Ovary (tissue), 10 donors: ENCODE measurements at places on chromosomes 2 and 18.

DNA sequence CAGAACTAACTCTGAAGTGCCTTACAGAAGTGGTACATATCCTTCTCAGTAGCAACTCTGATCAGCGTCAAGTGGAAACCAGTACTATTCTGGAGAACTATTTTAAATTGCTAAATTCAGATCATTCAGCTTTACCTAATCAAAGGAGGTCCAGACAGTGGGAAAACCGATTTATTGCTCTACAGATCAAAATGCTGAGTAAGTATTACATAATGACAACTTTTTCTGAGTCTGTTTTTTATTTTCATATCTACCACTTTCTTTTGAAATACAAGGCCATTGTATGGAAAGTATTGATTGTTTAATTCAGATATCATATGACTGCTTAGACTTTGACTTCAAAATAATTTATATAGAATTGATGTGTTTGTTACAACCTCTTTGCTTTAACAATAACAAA lies 68.7 kb downstream of the NBEAL1 start:
- DNase-seq = no peak

- DNase-seq = no peak
These were observed 383.6 kb upstream of the SALL3 start for GRCh38 chr18:78595924-78596573.

DNA sequence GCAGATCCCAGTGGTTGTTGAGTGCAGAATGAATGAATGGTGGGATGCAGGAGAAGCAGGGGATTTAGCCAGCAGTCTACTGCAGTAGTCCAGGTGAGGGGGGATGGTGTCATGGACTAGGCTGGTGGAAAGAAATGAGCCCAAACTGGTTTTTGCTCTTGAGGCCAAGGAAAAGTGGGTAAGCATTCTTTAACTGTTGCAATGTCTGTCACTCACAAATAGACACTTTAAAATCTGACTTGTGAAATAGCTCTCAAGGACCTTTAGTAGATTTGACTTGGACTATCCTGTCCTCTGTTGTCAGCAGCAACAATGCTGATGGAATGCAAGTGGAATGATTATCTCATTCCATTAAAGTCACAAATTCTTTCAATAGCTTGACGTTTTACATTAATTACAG lies 37.5 kb upstream of the STK17B start:
- no peak for DNase-seq

GRCh38 chr2:9830685-9831410 lies 12.4 kb upstream of the TAF1B start:
- DNase-seq = no peak

- DNase-seq = no peak
These were observed 248.4 kb downstream of the PID1 start for GRCh38 chr2:229022652-229023051.

- DNase-seq = no peak
These were observed 243.0 kb upstream of the CHST9 start for GRCh38 chr18:27428120-27428519.

- DNase-seq = no peak
These were observed 58.2 kb downstream of the SLC9A2 start for GRCh38 chr2:102677244-102678215.

DNA sequence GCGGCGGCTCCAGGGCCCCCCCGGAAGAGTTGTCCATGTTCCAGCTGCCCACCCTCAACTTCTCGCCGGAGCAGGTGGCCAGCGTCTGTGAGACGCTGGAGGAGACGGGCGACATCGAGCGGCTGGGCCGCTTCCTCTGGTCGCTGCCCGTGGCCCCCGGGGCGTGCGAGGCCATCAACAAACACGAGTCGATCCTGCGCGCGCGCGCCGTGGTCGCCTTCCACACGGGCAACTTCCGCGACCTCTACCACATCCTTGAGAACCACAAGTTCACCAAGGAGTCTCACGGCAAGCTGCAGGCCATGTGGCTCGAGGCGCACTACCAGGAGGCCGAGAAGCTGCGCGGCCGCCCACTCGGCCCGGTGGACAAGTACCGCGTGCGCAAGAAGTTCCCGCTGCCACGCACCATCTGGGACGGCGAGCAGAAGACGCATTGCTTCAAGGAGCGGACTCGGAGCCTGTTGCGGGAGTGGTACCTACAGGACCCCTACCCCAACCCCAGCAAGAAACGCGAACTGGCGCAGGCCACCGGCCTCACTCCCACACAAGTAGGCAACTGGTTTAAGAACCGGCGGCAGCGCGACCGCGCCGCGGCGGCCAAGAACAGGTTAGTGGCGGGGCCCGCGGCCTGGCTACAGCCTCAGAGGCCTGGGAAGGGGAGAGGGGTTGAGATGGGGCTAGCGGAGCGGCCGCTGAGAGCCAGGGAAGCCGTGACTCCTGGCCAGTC lies 965 bp downstream of the SIX3 start:
- no peak for DNase-seq

DNA sequence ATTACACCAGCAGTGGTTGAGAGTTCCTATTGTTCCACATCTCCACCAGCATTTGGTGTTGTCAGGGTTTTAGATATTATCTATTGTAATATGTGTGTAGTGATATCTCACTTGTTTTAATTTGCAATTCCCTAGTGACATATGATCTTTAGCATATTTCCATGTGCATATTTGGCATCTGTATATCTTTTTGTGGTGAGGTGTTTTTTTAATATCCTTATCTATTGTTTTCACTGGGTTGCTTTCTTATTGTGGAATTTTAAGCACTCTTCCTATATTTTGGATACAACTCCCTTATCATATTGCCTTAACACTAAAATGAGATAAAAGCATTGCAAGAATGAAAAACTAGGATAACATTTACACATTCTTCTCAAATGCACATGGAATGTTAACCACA lies 453.9 kb upstream of the FSIP2 start:
- no peak for DNase-seq

DNA sequence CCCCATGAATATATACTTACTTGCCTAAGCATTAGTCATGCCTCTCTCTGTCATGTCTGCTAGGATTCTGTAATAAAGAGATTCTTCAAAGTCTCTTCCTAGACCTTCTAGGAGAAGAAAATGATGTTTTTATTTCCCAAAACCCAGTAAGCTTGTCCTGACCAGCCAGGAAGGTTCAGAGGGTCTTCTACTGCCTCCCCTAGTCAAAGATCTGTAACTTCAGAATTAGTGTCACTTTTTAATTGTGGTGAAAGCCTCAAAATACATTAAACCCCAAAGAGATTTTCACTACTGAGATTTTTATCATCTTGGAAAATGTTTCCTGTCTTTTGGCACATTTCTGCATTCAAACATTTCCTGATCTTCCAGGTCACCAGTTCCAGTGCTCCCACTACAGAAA lies 232.9 kb upstream of the STK17B start:
- DNase-seq = no peak

DNA sequence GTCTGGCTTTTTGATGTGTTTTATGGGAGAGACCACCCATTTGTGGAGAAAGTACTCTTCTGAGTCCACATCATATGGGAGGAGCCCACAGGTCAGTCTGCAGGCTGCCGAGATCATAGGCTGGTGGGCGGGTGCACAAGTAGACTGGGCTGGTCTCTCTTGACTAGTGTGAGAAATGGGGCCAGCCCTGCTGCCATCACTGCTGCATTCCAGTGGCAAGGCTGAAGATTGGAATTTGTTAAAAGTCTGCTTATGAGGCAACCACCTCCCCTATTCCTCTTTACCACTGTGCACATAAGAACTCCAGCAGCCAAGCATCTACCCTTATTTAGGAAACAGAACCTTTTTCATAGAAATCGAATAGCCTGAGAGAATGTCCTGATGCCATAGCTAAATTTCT lies 200.7 kb downstream of the DIS3L2 start:
- no peak for DNase-seq

DNA sequence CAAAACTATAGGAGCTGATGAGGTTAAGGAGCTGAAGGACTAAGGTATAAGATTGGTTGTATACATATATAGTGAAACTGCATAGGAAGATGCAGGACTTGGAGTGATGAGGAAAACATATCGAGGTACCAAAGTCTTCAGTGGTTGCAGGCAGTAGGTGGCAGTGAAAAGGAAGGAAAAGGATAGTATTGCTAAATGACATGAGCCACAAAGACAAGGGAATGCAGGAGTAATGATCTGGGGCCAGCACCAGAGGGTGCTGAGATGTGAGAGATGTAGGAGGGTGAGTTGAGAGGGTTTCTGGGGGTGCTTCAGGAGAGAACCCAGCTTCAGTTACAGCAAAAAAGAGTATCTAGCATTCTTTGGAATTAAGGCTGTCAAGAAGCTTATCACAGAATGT lies 172.2 kb upstream of the MYO3B start:
- DNase-seq = no peak

GRCh38 chr18:79223431-79223830 lies 154.2 kb downstream of the ATP9B start:
- no peak for DNase-seq

DNA sequence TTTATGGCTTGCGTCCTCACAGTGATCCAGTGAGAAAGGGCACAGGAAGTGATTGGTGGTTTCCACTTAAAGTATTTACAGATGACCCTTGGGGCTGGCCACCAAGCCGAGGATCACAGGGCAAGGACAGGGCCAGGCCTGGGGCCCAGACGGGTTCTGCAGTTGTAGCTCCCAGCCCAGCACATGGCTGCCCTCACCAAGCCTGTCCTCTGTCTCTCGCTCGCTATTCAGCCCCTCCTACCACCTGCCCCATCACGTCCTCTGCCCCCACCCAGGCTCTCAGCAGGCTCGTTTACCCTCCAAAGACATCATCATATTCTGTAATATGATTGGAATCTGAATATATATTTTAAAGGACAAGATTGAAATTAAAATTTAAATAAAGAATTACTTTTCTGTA lies 246.0 kb downstream of the KLHL29 start:
- DNase-seq = no peak

DNA sequence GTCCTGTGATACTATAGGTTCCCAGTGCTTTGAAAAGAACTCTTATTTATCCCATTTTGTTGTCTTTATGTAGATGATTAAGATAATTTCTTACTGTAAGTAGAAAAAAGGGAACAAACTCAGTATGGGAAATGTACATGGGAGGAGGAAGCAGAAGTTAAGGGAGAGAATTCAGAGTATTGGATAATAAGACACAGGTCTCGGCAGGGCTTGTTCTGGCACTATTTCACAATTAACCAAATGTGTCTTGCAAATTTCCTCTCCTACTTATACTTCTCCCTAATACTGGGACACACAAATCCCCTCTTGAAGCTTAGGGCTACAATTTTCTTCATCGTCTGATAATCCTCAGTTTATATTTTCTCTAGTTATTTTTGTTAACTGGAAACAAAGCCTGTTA lies 744.0 kb downstream of the ADCYAP1 start:
- no peak for DNase-seq

- peak; percentile 87 for DNase-seq
These were observed 32.7 kb downstream of the ALMS1 start for GRCh38 chr2:73418343-73418742.

DNA sequence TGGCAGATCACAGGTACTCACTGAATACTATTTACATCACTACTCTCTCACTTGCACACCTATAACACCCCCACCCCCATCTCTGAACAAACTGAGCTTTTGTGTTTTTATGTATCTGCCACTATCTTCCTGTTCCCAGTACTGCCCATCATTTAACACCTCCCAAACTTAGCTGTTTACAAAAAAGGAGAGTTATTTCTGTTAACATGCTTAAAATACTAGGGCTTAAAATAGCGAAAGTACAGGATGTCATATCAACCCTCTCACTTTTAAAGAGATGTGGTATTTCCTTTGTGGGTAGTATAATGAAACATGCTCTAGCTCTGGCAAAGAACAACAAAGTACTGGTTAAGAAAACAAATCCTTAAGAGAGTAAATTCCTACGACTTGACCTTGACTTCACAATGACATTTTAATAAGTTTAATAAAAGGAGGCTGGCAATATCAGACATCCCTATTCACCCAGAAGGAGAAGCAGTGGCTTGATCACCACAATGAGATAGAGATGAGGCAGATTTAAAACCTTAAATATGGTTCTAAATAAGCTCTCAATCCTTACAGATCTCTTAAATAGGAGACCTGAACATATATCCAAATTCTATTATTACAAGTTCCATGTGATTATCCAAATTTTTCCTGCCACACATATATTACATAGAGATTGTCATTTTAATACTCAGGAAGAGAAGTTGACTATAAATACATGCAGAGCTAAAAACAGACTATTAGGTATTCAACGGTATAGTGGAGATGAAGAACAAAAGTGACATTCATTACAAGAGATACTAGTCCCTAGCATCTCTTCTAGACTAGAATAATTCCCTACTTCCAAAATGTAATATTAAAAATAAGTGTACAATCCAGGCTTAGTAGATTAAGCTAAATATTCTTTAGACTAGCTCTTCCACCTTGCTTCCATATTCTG lies 36.9 kb downstream of the TRAK2 start:
- no peak for DNase-seq

GRCh38 chr18:63025251-63026090 lies 294.1 kb downstream of the BCL2 start:
- no peak for DNase-seq
